ENCODE measurements at places on chromosomes 5 and 9.
A peak's percentile ranks its signal among the peaks of the same experiment; 100 is the strongest.

- DNase-seq = no peak
Measured at GRCh38 chr9:137113385-137114159, 961 bp downstream of the DPP7 start.

GRCh38 chr5:119355244-119355638 lies 578 bp upstream of the TNFAIP8 start:
- no peak for DNase-seq

GRCh38 chr9:30609713-30610112 lies 1774.7 kb upstream of the ACO1 start:
- no peak for DNase-seq

- DNase-seq = peak; percentile 68
Measured at GRCh38 chr5:442335-443238, at the start of gene EXOC3. Gene EXOC3 (plus strand): TSS chr5:443176. CDS start chr5:446206, 3,030 bp downstream.

GRCh38 chr9:134656334-134657006 lies 14.9 kb downstream of the COL5A1 start:
- DNase-seq = no peak

GRCh38 chr9:72627147-72627546 lies 105.7 kb downstream of the TMC1 start:
- DNase-seq = no peak

GRCh38 chr5:21085791-21086190 lies 1097.8 kb upstream of the CDH18 start:
- DNase-seq = no peak

- no peak for DNase-seq
Measured at GRCh38 chr5:9170026-9170425, 375.8 kb downstream of the SEMA5A start.
